ENCODE measurements at places on chromosomes 5 and 9.
A peak's percentile ranks its signal among the peaks of the same experiment; 100 is the strongest.

GRCh38 chr5:152688561-152689249, 283.6 kb upstream of the NMUR2 start:
- DNase-seq, result no peak

- no peak for DNase-seq
These were observed 10.3 kb downstream of the LYSMD3 start for GRCh38 chr5:90519081-90519480.

DNA sequence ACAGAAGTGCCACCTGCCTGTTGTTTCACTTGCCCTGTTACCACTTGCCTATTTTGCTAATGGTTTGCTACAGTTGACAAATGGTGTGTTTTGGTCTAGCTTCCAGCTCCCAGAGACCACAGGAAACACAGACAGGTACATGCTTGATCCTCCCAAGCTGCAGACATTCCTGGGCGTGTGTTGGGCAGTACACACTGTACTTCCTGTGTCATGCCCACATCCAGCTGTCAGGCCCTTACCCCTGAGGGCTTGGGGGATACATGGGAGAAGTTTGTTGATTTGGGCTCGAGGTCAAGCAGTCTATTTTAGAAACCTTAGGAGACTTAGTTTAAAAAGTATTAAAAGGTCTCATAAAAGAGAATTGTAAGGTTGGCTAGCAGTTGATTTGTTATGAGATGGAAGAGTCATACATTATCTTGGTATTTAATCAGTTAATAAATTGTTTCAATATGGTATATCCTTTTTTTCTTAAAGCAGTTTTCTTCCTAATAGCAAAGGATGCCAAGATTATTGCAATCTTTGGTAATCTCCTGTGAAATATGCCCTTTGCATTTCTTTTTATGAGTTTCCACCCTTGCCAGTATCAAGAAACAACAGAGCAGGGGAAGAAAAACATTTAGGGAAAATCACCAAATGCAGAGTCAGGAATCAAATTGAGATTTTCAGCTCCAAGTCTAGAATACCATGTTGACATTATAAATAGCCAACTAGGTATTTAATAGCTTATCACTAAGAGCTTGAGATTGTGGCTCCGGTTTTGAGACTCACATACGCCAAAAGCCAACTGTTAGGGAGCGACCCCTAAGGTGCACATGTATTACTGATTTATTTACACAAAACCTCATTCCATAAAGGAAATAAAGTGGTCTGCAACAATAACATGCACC, 52.3 kb upstream of the CD180 start:
- no peak for DNase-seq

DNA sequence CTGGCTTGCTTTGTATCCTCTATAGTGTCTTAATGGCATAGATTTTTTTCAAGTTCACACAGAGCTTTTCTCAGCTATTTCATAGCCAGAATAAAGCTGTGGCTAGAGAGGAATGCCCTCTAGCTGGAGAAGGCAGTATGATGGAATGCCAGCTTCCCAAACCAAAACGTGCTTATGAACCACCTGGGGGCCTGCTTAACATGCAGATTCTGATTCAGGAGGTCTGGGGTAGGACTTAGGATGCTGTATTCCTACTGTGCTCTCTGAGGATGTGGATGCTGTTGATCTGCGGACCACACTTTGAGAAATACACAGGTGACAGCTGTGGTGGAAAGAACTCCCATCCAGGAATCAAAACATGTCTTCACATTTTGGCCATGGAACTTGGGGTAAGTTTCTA, 49.9 kb upstream of the DPYSL3 start:
- DNase-seq, result no peak

- no peak for DNase-seq
These were observed 1.3 kb downstream of the TNC start for GRCh38 chr9:115116421-115117284.

- no peak for DNase-seq
These were observed 1.2 kb upstream of the SMARCA2 start for GRCh38 chr9:2013743-2014475.

DNA sequence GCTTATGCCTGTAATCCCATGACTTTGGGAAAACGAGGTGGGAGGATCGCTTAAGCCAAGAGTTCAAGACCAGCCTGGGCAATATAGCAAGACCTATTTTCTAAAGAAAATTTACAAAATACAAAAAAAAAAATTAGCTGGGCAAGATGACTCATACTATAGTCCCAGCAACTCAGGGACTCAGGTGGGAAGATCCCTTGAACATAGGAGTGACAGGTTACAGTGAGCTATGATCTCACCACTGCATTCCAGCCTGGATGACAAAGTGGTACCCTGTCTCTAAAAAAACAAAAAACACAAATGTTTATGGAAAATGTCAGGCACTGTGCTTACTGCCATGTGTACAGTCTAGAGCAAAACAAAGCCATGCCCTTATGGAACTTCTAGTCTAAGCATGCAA, 823.3 kb upstream of the DMAC1 start:
- no peak for DNase-seq

DNA sequence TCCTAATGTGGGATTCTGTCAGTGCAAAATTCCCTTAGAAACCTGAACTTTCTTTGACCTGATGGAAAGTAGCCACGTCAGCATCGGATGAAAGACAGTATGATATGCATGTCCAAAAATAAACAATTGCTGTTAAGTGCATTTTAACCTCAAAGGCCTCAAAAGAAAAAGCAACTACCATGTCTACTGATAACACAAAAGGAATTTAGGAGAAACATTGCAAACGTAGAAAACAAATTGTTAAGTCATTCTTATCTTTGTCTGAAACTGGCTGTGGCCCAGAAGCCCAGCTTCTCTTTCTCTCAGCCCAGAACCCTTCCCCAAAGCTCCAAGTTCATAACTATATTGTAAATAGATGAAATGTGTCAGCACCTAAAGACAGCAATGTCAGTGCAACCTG, 11.1 kb upstream of the LHFPL2 start:
- DNase-seq, result no peak

DNA sequence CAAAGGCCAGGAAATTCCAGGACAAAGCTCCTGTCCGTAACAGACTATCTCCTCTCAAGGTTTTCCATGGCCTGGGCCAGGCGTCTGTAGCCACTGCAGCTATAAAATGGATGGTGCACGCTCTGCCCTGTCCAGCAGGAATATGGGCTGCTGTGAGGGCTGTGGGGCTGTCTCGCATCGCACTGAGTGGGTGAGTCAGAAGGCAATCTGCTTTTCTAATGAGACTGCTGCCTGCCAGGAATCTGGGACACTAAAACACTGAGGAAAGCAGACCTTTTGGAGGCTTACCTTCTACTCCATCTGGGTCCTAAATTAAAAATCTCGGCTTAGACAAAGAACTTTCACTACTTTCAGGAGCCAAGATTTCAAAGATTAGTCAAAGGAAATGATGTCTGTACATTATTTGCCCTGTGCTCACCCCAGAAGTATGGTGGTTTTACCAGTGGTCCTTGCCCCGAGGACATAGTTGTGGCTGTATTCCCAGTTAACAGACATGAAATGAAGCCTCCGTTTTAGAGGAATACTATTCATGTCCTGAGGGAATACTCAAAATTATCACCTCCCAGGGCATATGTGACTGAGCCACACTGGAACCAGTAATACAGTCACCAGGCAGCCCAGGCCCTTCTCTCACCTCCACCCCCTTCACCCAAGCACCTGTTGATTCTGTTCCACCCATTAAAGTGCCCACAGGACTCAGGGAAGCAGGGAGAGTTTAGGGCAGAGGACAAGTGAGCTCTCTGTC, 56.4 kb downstream of the PFDN1 start:
- no peak for DNase-seq

GRCh38 chr5:172078726-172079345, 72.4 kb upstream of the FBXW11 start:
- DNase-seq, result no peak

DNA sequence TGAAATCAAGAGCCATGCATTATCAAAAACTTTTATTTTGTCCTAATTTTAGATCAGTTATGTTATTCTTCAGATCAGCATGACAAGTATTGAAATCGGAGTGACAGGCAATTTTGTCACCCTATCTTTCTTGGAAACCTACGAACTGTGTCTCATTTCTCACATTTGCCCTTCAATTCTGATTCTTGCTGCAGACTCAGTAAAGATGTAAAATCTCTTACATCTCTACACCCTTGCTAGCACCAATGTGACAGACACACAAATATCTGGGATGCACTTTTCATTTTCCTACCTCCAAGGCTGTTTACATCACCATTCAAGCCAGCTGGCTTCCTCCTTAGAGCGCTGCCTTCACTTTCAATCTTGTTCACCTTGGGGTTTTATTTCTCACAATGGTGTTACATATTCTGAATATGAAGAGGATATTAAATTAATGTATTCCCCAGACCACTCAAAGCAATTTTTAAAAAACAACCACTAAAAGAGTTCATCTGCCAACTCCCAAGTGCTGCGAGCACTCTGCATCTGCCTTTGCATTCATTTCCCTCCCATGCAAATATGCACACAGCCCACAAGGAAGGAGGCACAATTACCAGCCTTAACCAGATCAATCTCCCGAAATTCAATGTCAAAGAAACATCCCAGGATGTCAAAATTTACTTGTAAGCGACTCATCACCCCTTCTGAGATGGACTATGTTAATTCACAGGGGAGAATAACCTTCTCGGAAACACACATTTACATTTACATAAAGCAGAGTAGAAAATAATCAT, 164.3 kb downstream of the ENC1 start:
- no peak for DNase-seq

DNA sequence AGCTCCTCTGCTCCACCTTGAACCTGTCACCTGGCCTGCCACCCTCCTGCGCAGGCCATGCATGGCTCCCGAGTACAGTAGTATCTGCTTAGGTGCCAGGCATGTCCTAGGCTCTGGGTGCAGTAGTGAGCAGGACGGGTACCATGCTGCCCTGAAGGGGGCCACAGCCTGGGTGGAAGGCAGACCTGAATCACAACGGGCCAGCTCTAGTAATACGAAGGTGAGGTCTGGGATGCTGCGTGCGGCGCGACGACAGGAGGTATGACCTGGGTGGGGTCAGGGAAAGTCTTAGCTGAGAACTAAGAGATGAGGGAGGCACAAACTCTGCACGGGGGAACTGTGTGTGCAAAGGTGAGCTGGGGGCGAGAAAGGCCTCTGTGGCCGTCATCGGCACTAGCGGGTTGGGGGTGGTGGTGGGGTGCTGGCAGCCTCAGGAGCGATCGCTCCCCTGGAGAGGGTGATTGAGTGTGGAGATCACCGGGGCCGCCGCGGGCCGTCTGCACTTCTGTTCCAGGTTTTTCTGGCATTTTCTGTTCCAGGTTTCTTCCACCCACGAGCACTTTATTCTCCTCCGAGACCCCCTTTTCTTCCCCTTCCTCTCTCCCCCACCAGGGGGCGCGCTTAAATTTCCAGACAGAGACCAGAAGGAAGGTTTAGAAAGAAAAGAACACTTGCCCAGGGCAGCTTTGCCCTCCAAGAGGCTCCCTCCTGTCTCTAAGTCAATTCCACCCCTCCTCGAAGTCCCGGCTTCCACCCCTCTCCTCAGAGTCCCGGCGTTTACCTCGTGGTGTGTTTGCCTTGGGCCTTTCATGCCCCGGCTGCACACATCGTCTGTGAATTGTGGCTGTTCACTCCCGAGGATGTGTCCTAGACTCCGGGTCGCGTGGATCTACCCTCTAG, 15.1 kb downstream of the PDLIM4 start:
- peak; percentile 47 for DNase-seq

DNA sequence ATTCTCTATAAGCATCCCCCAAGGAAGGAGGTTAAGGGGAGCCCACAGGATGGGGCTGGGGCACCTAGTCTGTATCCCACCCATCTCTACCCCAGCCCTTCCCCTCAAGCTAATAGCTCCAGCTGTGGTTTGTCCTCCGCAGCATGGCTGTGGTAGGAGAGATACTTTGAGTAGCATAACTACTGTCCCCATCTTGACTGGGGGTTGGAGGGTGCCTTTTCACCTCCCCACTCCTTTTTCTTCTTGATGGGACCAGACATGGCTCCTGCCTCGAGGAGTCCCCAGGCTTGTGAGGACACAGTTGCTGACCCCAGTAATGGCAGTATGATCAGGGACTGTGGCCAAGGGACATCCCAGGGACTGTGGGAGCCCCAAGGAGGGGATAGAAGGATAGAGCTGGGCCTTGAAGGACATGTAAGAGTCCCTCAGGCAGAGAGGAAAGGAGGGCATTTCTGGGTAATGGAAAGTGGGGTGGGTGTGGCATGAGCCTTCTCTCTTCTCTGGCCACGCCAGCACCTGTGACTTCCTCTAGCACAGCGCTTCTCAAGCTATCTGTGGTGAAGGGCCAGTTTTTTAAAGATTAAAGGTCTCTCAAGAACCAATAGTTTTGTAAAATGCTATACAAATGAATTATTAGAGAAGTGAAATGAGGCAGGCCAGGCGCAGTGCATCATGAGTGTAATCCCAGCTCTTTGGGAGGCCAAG, 14.0 kb downstream of the OLFML2A start:
- no peak for DNase-seq

DNA sequence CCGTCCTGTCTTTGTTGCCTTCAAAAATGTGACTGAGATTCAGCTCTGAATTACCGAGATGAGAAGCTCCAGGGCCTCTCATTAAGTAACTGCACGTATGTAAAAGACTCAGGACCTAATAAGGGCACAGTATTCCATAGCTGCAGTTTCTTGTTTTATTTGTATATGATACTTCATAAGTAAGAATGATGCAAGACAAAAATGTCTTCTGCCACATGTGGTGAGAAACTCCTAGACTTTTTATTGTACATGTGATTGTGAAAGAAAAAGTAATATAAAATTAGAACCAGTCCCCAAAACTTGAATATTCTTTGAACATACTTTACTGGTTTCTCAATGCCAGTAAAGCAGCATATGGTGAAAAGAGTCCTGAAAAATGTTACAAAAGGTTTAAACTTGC, 110.1 kb upstream of the OTULINL start:
- no peak for DNase-seq

GRCh38 chr9:13395156-13395555, 115.7 kb upstream of the MPDZ start:
- no peak for DNase-seq

- no peak for DNase-seq
These were observed 84.7 kb downstream of the CMYA5 start for GRCh38 chr5:79774171-79774854.

- DNase-seq, result no peak
These were observed 13.1 kb upstream of the MAP3K1 start for GRCh38 chr5:56802205-56802604.

DNA sequence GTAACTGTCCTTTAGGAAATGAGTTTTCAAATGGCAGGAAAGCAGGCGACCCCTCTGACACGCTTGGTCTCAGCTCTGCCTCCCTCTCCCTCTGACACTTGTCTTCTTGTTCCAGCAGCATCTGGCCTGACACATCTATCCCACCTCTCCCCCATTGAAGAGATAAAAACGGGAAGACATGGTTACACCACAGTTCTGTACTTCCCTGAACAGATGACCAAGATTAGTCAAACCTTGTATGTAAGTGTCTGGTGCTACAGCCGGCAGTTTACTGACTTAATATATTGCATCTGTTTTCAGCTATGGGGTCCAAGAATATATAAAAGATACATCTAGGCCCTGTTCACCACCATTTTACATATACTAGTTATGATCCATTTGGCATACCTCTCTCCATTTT, 29.6 kb upstream of the MLLT3 start:
- no peak for DNase-seq
